ENCODE measurements at places on chromosomes 4 and X.
A peak's percentile ranks its signal among the peaks of the same experiment; 100 is the strongest.

- DNase-seq = peak; percentile 75
Measured at GRCh38 chrX:109848461-109849050, 115.5 kb upstream of the ACSL4 start.

DNA sequence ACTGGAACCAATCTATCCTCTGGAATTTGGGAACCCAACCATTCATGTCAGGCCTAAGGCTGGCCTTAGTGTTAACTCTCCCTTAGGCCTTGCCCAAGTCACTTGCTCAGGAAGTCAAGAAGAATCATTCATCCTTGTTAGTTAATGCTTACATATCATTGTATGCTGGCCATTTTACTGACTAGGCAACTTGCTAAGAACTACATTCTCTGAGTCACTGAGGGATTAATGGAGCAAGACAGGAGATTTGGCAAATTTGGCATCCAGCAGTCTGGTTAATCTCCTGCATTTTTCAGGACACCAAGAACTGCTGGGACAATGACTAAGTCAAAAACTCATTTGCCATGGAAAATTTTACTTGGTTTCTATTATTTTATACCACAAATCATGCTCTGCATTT lies 115.8 kb upstream of the DDIT4L start:
- no peak for DNase-seq

DNA sequence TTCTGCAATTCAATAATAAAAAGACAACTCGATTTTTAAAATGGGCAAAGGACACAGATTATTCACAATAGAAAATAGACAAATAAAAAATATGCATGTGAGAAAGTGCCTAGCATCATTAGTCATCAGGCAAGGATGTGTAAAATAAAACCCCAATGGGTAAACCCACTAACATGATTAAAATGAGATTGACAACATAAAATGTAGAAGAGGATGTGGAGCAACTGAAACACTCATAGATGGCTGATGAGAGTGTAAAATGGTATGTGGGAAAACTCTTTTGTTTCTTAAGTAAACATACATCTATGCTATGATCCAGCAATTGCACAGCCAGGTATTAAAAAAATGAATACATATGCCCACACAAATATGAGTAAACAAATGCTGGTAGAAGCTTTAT lies 177.6 kb downstream of the IQCM start:
- DNase-seq = no peak

DNA sequence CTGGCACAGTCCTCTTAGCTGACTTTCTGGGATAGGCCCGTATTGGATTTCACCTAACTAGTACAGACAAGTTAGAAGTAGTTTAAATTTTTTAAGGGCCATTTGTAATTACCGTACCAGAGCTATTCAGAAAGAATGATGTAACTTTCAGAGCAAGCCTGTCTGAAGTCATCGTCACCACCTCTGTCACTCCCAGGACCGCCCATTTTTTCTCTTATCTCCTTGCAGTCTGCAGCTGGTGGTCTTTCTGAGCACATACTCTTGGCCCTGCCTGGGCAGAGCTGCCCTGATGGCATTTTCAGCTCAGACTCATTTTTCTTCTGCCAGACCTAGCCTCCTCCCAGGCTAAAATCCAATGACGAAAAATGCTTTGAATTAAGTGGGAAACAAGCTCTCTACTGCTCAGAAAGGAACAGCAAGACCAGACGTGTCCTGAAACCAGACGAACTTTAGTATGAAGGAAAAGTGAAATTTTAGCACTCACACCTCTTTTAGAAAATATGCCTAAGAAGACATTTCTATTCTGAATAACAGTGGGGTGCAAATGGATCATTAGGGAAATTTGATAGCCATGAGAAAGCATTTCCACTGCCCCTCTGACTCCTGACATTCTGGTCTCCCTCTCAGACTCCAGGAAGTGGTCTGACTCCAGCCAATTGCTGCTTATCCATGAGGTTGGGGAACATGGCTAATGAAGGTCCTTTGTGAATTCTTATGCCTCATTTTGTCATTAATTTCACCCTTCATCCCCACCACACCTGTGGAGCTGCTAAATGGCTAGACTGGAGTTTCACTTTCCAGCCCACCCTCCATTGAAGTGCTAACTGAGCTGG lies 162.4 kb upstream of the GYPA start:
- DNase-seq = no peak

GRCh38 chr4:3320361-3321023 lies 27.7 kb downstream of the RGS12 start:
- DNase-seq = no peak

DNA sequence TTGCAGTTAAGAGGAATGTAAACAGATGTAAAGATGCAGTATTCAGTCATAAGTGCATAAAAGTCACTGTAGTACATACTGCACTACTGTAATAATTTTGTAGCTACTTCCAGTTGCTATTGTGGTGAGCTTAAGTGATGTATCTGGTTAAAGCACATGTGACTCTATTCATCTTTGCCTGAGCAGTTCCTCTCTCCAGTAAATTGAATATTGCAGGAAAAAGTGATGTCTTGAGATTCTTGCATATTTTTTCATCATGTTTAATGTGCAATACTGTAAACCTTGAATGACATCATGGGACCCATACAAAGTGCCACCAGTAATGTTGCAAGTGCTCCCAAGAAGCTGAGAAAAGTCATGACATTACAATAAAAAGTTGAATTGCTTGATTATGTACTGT lies 9.6 kb downstream of the UBA6 start:
- DNase-seq = no peak

DNA sequence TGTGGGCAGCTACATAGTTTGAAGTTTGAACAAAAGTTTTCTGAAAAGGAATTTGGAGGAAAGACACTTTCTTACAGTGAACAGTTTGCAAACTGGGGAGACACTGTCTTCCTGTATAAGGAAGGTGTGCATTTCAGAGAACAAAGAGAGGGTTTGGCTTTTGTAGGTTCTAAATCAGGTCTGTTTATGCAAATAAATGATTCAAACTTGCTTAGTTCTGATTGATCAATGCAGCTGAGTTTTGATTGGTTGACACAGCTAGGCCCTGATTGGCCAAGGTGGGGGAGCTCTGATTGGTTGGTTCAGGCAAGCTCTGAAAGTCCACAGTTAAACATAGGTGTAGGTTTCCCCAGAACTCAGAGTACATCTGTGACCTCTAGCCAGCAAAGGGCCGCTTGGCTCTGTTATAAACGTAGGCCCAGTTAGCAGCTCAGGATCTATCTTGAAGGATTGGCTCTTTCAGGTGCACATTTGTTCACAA lies 63.0 kb upstream of the ENPP6 start:
- no peak for DNase-seq

DNA sequence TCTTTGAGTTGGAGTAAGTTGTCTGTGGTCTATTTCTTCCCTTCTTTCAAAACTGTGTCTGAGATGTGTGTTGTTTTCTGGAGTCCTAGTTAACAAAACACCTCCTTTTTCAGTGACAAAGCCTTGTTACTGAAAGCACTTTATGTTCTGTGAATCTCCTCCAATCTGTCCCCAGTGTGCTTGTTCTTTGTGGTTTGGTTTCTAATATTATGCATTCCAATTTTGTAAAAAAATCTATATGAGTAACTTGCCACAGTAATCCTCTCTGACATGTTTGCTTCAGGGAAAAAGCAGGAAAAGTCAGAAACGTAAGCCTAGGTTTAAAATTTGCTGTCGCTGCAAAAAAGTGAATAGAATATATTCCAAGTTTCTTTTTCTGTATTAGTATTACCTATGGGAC lies 12.4 kb downstream of the PRRG1 start:
- no peak for DNase-seq

- no peak for DNase-seq
Measured at GRCh38 chrX:121336831-121337421, 289.5 kb downstream of the GLUD2 start.

- DNase-seq = no peak
Measured at GRCh38 chr4:53586121-53586816, 5.0 kb downstream of the LNX1 start.

DNA sequence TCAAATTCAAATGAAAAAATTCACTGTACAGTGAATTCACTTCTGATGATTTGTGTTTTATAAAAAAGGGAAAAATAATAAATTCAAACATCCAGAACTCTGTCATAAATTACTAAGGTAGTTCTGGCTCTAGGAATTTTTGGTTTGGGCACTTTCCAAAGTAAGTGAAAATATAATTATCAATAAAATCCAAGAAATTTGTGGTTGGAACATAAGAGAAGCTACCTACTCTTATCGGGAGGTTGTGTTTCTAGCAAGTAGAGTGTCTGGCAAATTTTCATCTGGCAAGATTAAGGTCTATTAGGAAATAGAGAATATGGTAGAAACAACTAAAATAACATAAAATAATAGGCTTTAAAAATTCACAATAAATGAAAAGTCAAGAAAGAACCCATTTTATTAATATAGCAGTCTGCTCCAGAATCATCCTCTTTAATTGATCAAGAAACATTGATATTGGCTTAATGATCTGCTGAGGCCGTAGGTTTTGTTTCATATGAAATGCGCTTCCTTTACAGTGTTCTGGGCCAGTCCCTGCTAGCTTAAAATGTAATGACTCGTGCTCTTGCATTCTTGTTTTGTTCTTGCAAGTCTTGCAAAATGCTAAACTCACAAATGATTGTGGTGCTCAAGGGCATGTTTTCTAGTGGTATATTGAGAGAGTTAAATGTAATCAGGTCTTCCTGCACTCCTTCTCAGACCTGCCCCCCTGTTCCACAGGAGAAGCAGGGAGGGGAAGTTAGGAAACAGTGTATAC lies 331.4 kb downstream of the RAPGEF2 start:
- DNase-seq = no peak

DNA sequence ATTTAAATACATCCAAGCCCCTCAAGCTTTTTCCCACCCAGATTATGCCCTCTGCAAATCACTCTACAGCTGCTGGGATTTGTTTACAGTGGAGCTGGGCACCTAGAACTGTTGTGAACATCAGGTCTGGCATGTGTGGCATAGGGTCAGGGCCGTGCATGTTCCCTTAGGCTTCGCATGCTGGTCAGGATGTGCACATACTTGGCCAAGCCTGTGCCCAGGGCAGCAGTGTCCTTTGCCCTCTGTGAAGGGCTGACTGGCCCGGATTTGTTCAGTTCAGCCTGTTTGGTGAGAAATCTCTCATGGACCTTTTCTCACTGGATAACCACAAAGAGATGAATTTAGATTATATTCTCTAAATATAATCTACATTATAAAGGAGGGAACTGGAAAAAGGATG lies 471.9 kb downstream of the TRIML1 start:
- no peak for DNase-seq

- no peak for DNase-seq
Measured at GRCh38 chrX:153647461-153648357, 706 bp downstream of the DUSP9 start.

- no peak for DNase-seq
Measured at GRCh38 chr4:183248201-183248600, 71.9 kb downstream of the CLDN22 start.

DNA sequence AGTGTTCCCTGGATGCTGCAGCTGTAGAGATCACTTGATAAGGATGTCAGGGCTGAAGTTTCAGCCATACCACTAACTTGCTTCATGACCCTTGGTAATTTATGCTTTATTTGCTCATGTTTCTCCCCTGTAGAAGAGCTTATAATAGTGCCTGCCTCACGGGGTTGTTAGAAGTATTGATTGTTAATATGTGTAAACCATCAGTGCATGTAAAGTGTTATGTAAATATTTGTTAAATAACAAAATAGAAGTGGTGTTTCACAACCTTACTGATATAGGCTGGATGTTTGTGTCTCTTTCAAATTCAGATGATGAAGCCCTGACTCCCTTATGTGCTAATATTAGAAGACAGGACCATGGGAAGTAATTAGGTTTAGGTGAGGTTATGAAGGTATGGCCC lies 1.5 kb upstream of the CXCL2 start:
- no peak for DNase-seq

DNA sequence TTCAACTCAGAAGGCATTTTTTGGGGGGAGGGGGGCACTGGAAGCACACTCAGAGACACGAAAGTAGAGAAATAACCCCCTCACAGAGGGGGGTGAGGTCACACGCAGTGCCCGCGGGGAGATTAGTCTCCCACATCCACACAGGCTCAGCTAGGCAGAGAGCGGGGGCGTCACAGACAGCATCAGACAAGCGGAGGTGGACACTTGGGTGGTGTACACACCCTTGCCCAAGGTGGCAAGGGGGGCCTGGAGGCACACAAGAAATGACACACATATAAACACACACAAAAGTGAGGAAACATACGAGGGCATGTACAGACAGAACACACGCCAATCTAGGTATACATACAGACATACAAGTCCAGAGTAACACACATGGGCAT lies 637 bp upstream of the SYN1 start:
- DNase-seq = no peak

DNA sequence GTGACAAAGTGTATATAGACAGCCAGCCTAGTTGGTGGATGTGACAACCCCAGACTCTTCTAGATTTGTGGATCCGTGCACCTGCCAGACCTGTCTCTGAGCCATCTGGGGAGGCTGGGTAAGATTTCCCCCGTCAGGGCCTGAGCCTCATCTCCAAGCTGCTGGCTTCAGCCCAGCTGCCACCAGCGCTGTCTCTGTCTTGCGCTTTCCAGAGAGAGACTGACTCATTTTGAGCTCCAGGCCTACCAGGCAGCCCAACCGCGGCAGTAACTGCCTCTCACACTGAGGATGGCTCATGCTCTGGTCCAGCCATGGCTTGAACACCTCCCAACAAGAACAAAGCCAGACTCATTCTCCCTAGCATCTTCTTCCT lies 26.4 kb downstream of the NOP14 start:
- DNase-seq = no peak

GRCh38 chrX:20412871-20413486 lies 146.3 kb upstream of the RPS6KA3 start:
- no peak for DNase-seq

DNA sequence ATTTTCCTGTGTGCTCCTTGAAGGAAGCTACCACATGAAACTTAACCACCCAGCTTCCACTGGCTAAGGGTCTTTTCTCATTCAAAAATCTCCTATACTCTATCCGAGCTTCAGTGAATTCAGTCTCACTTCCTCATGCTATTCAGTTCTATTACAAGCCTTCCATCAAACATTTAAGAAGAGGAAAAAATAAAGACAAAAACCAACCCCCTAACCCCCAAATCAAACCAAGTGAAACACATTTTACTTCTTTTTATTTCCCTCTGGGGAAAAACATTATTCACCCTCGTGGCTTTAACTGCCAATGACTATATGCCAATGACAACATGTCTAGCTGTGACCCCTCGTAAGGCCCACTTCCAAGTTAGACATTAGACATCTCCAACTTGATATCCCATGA lies 16.2 kb upstream of the WDR19 start:
- DNase-seq = no peak

DNA sequence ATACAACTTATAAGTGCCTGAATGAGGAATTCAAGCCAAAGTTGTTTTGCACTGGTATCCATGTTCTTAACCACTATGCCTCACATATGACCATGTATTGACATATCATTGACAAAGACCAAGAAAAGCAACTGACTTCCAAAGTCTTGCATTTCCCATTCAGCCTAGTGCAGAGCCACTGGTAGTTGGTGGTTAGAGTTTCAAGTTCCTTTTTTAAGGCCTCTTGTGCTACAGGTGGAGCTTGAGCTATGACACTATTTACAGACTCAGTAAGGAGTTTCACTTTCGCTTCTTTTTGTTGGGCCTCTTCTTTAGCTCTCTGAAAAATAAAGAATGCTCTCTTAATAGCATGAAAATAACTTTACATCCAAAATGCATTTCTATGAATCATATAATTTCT lies 763.0 kb downstream of the DMD start:
- no peak for DNase-seq

Data from DMS 273 treated with DMSO at 0.1 percent for 48 hours (cell line).